ENCODE measurements at places on chromosomes 7 and 10. TPM values are rescaled to one million over a fixed set of nuclear protein-coding genes. Genes with fewer than 3 reads are reported as not detected.
A peak's percentile ranks its signal among the peaks of the same experiment; 100 is the strongest.

Gene CCDC172
- total RNA-seq: not detected

- DNase-seq: no peak
- no peaks in the 10 kb centered on the region for H3K27me3 ChIP-seq
- peaks cover 10% of the 10 kb centered on the region for H3K36me3 ChIP-seq
Measured at GRCh38 chr10:7188456-7189050, 222.3 kb downstream of the SFMBT2 start.

GRCh38 chr7:21542891-21543527, at the start of gene DNAH11:
DNAH11 (plus strand) TSS chr7:21543039; CDS start chr7:21543246, 207 bp downstream.
- DNase-seq: no peak
- peaks cover 13% of the 10 kb centered on the region for H3K4me1 ChIP-seq
- H3K4me3 ChIP-seq: no peak within 1 kb of the TSS
- H3K36me3 ChIP-seq: no peaks in the 10 kb centered on the region
- no peak within 1 kb of the TSS for H3K27ac ChIP-seq
- peaks cover 38% of the 10 kb centered on the region for H3K27me3 ChIP-seq

Gene TDRD1
- 0.08 TPM for total RNA-seq

Gene PARG
- 26.2 TPM for total RNA-seq

Gene ZNF853
- total RNA-seq: 6.5 TPM

DNA sequence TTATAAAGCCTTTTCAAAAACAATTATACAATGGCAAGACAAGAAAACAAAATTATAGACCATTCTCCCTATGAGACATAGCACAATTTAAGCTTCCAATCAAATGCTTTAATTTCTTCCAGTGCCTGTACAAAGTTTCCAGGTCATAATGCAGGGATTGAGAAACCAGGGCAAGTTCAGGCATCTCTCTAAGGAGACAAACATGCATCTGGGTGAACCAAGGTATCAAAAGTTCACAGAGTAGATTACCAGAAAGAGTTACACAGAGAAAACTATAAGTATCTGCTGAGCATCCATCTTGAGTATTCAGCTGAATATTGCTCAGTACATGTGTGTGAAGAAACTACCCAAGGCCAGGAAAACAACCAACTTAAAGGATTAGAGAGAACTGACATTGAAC, 89.1 kb downstream of the COL28A1 start:
- no peaks in the 10 kb centered on the region for H3K27me3 ChIP-seq
- H3K4me3 ChIP-seq: no peak overlapping the region
- H3K4me1 ChIP-seq: no peaks in the 10 kb centered on the region
- no peak for DNase-seq
- no peak overlapping the region for H3K27ac ChIP-seq

GRCh38 chr10:72176701-72177100, 39.1 kb upstream of the ANAPC16 start:
- H3K4me1 ChIP-seq: no peaks in the 10 kb centered on the region
- no peak overlapping the region for H3K4me3 ChIP-seq
- no peak for DNase-seq

Gene GARIN1A
- total RNA-seq: 1.1 TPM

DNA sequence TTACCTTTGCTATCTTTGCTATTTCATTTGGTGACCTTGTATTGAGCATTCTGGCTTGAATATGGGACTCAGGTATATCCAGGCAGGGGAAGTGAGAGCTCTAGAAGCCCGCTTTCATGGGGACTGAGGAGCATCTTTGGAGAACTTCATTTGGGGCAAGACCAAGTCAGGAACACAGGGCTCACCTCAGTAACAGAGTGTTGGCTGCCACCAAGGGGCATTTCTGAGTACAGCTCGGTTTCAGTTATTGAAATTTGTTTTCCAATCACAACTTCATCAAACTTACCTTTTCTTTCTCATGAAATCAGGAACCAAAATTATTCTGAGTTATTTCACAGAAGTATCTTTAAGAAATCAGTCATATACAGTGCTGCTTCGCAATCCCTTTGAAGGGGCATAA, 337.2 kb downstream of the C7orf25 start:
- DNase-seq: no peak
- no peak overlapping the region for H3K27ac ChIP-seq
- H3K4me1 ChIP-seq: no peaks in the 10 kb centered on the region
- H3K36me3 ChIP-seq: no peaks in the 10 kb centered on the region
- no peak overlapping the region for H3K4me3 ChIP-seq

DNA sequence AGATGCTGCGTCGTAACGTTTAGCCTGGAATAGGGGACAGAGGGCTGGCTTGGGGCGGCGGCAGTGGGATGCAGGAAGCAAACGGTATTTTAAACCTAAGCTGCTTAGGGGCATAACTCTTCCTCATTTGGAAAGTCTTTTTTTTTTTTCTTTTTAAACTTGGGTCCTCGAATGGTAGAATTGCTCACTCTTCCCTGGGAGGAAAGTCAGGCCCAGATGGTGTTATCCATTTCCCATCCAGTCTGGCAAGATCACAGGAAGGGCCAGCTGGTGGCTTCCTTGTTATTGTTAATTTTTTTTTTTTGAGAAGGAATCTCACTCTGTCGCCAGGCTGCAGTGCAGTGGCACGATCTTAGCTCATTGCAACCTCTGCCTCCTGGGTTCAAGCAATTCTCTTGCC, 56.6 kb downstream of the TMEM209 start:
- no peak overlapping the region for H3K4me3 ChIP-seq
- H3K27ac ChIP-seq: no peak overlapping the region
- DNase-seq: no peak
- peaks cover 28% of the 10 kb centered on the region for H3K4me1 ChIP-seq
- no peaks in the 10 kb centered on the region for H3K36me3 ChIP-seq

DNA sequence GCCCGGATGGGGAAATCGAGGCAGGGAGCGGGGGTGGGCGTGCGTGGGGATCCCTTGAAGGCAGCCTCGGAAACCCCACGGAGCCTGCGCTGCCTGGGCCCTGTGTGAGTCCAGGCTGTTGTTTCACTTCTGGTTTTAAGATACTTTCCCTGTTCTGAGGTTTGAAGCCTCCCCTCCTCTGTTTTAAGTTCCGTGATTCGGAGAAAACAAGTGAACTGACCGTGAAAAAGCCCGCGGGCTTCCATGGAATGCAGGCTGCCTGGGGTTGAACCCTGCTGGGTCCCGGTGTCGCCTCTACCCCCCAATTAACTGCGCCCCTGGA, 401 bp downstream of the LRRC27 start:
- no peaks in the 10 kb centered on the region for H3K36me3 ChIP-seq
- peaks cover 55% of the 10 kb centered on the region for H3K4me1 ChIP-seq
- H3K27me3 ChIP-seq: no peaks in the 10 kb centered on the region
- peak overlapping the region; percentile 67 for H3K4me3 ChIP-seq

GRCh38 chr7:11128498-11128897, 154.8 kb downstream of the PHF14 start:
- H3K4me3 ChIP-seq: no peak overlapping the region
- H3K36me3 ChIP-seq: peaks cover 2% of the 10 kb centered on the region
- no peaks in the 10 kb centered on the region for H3K27me3 ChIP-seq

Gene A1CF
- total RNA-seq: not detected

GRCh38 chr10:69914398-69915214, 112.9 kb downstream of the COL13A1 start:
- no peaks in the 10 kb centered on the region for H3K36me3 ChIP-seq
- H3K4me1 ChIP-seq: peaks cover 7% of the 10 kb centered on the region
- H3K27me3 ChIP-seq: no peaks in the 10 kb centered on the region
- peak; percentile 68 for DNase-seq

GRCh38 chr7:22627136-22627535, 99.9 kb upstream of the IL6 start:
- no peaks in the 10 kb centered on the region for H3K36me3 ChIP-seq
- DNase-seq: no peak
- H3K4me1 ChIP-seq: no peaks in the 10 kb centered on the region
- no peaks in the 10 kb centered on the region for H3K27me3 ChIP-seq

- no peaks in the 10 kb centered on the region for H3K27me3 ChIP-seq
- no peak for DNase-seq
- H3K27ac ChIP-seq: no peak overlapping the region
Measured at GRCh38 chr7:573933-574381, 54.3 kb upstream of the PDGFA start.

Gene LEP
- total RNA-seq: not detected

- no peaks in the 10 kb centered on the region for H3K36me3 ChIP-seq
- no peak for DNase-seq
- H3K27ac ChIP-seq: no peak overlapping the region
- no peaks in the 10 kb centered on the region for H3K27me3 ChIP-seq
Measured at GRCh38 chr7:108805808-108806397, 236.2 kb downstream of the DNAJB9 start.

DNA sequence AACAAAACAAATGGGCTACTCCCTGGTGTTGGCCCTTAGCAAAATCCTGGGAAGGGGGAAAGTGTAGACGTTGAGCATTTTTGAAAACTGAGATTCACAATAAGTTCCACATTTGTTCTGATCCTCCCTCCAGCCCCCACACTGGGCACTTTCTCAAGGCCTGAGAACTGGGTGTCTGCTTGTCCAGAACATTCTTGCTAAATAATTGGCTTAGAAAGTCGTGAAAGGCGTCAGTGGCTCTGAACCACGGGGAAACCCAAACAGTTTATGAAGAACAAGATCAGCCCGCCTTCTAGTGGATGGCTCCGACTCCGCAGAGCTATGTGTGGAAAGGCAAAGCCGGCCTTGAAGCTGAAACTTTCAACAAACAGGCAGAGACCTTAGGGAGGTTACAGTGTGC, 370.1 kb downstream of the PRPF18 start:
- no peaks in the 10 kb centered on the region for H3K36me3 ChIP-seq
- H3K4me1 ChIP-seq: no peaks in the 10 kb centered on the region
- DNase-seq: no peak
- no peak overlapping the region for H3K4me3 ChIP-seq
- no peaks in the 10 kb centered on the region for H3K27me3 ChIP-seq
- H3K27ac ChIP-seq: no peak overlapping the region

- H3K27ac ChIP-seq: no peak overlapping the region
- DNase-seq: no peak
- H3K4me1 ChIP-seq: peaks cover 13% of the 10 kb centered on the region
- H3K4me3 ChIP-seq: peak overlapping the region; percentile 27
- no peaks in the 10 kb centered on the region for H3K36me3 ChIP-seq
- H3K27me3 ChIP-seq: no peaks in the 10 kb centered on the region
Measured at GRCh38 chr7:78018641-78019446, 220.3 kb downstream of the PHTF2 start.

DNA sequence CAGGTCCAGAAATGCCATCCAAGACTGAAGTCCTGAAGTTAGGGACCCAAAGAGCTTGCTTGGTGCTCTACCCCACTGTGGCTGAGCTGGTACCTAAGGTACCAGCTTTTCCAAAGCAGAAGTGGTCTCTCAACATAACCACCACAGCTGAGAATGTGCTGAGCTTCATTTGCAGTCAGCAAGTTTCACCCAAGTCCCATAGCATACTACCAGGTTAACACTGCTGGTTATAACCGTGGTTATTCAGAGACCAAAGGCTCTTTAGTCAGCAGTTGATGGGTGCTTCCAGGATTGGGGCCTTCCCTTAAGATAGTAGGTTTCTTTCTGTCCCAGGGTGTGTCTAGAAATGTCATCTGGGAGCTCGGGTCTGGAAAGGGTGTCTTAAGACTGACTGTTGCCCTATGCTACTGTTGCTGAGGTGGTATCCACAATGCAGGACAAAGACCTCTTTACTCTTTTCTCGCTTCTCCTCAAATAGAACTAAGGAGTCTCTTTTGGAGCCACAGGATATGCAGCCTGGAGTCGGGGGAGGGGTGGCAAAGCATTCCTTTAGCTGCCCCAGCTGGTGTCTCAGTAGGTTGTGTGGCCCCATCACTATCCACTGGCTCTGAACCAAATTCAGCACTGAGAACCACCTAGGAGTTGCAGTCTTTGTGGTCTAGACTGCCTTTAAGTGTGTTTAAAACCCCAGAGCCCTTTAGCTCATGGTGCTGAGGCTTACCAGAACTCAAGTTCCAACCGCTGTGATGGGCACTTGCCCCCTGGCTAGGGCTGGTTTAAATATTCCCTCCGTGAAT, 354.9 kb upstream of the SEMA3C start:
- H3K4me3 ChIP-seq: no peak overlapping the region
- H3K27ac ChIP-seq: no peak overlapping the region
- DNase-seq: no peak
- H3K36me3 ChIP-seq: no peaks in the 10 kb centered on the region
- H3K4me1 ChIP-seq: no peaks in the 10 kb centered on the region

GRCh38 chr10:126101736-126102135, 205.4 kb downstream of the FANK1 start:
- H3K4me3 ChIP-seq: no peak overlapping the region
- no peaks in the 10 kb centered on the region for H3K36me3 ChIP-seq
- no peak overlapping the region for H3K27ac ChIP-seq
- DNase-seq: no peak
- H3K27me3 ChIP-seq: peaks cover 2% of the 10 kb centered on the region

Gene IKZF1
- total RNA-seq: 391 TPM

DNA sequence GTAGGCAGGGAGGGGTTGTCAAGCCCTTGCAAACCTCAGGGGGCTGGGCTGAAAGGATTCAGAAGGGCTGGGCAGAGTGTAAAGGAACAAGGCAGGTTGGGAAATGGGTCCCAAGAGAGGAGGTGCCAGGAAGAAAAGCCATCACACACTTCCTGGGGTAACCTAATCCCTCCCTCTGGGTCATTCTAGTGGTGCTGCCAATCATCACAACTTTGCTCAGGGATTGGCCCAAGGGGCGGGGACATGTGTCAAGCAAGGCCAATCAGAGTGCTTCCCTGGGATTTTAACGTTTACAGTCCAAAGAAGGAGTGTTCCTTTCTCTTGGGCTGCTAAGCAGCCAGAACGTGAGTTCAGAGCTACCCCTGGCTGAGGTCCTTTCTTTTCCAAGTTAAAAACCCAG, 57.1 kb upstream of the NPTX2 start:
- H3K4me1 ChIP-seq: no peaks in the 10 kb centered on the region
- no peak overlapping the region for H3K4me3 ChIP-seq
- H3K27me3 ChIP-seq: no peaks in the 10 kb centered on the region
- no peak overlapping the region for H3K27ac ChIP-seq
- no peaks in the 10 kb centered on the region for H3K36me3 ChIP-seq

DNA sequence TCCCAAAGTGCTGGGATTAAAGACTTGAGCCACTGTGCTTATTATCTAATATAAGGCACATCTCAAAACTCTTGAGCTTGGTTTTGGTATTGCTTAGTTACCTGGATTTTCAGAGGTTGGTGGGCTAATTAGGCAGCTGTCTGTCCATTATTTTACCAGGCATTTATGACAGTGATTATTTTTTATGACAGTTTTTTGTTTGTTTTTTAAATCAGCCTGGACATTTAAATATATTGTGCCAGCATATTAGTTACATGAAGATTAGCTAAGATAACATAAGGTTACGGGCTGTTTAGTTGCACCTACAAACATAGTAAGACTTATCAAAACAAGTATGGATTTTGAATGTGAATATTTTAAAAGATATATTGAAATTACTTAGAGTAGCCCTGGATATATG, 2.6 kb upstream of the ZRANB1 start:
- H3K4me1 ChIP-seq: peaks cover 2% of the 10 kb centered on the region
- DNase-seq: no peak

GRCh38 chr10:29598851-29599311, 35.9 kb downstream of the SVIL start:
- H3K27ac ChIP-seq: no peak overlapping the region
- H3K27me3 ChIP-seq: no peaks in the 10 kb centered on the region
- H3K36me3 ChIP-seq: no peaks in the 10 kb centered on the region

DNA sequence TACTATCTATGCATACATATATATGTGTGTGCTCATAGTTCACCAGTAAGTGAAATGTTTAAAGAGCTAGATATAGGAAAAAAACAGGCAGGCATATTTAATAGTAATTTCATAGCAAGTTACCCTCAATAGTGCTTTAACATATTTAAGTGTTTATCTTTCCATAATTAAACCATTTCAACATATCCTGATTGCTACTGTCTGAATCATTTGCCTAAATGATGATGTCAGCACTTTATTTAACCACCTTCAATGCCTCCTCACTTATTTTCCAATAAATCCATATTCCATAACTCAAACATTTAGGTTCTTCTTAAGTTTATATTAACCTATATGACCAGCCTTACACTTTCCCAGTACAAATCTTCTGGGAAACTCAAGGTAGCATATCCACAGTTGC, 601.1 kb downstream of the ARL4A start:
- no peak overlapping the region for H3K27ac ChIP-seq
- H3K4me3 ChIP-seq: no peak overlapping the region
- H3K27me3 ChIP-seq: no peaks in the 10 kb centered on the region
- H3K4me1 ChIP-seq: no peaks in the 10 kb centered on the region
- H3K36me3 ChIP-seq: no peaks in the 10 kb centered on the region
- no peak for DNase-seq

All from natural killer cell (primary cell).